ENCODE measurements at places on chromosomes 16 and 17.

- no peak for DNase-seq
Measured at GRCh38 chr16:85733839-85734170, 17.1 kb downstream of the C16orf74 start.

DNA sequence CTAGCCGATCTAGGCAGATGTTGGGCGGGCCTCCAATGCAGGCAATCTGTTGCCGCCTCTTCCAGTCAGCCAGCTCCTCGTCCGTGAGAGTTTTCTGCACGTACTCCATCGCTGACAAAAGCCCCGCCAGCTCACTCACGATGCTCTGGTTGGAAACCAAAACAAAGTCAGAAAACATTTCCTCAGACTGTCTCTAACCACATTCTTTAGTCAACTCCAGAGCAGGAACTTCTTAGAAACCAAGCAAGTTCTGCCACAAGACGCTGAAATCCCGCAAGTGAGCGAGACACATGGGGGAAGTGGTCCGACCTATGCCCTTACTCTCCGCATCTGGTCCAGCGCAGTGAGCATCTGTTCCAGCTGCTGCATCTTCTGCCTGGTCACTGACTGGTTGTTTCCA is 49.1 kb downstream of the STAT5A start:
- peak; percentile 64 for DNase-seq

- DNase-seq: no peak
Measured at GRCh38 chr16:23908790-23909189, 73.0 kb downstream of the PRKCB start.

DNA sequence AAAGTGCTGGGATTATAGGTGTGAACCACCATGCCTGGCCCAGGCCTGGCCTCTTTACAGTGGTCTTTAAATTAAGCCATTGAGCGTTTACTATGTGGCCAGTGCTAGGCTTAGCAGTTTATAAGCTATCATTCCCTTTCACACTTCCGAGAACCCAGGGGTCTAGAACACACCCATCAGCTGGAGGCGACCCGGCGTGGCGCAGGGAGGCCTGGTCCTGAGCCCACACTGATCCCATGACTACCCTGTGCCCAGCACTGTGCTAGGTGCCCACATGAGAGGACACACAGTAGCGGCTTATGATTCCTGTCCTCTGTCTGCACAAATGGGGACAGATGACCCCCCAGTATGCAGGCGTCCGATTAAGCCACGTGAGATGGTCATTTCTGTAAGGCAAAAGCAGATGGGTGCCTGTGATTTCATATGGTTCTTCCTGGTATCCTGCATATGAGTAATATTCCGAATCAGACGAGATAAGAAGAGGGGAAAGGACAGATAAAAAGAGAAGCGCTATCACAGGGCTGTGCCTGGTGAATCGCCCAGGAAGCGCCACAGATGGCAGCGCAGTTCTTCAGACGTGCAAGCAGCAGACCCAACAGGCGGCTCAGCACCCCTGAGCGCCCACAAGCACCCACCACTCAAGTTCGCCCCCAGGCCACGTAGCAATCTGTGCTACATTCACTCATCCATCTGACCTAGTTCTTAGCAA is 5.3 kb downstream of the OSGIN1 start:
- DNase-seq: no peak

- DNase-seq: no peak
Measured at GRCh38 chr17:67358612-67359011, 7.8 kb downstream of the PSMD12 start.

GRCh38 chr17:29716566-29716965 is 93.9 kb upstream of the CORO6 start:
- no peak for DNase-seq

- DNase-seq: no peak
Measured at GRCh38 chr16:57959121-57959520, 11.8 kb downstream of the CNGB1 start.

DNA sequence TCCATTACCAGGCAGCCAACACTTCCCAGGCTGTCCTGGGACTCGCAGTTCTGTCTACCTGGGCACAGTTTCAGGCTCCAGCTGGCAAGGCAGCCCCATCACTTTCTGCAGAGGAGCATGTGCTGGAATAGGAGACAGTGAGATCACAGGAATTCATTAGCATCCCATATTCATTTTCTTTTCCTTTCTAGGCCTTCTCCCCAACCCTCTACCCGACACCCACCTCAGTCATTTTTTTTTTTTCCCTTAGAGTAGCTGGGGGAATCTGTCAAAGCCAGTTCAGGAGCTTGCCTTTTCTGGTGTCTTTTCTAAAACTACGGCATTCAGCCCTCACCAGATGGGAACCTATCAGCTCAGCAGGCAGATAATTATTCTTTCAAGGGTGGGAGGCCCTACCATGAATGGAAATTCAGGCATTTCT is 42.4 kb upstream of the FBXO47 start:
- DNase-seq: no peak

DNA sequence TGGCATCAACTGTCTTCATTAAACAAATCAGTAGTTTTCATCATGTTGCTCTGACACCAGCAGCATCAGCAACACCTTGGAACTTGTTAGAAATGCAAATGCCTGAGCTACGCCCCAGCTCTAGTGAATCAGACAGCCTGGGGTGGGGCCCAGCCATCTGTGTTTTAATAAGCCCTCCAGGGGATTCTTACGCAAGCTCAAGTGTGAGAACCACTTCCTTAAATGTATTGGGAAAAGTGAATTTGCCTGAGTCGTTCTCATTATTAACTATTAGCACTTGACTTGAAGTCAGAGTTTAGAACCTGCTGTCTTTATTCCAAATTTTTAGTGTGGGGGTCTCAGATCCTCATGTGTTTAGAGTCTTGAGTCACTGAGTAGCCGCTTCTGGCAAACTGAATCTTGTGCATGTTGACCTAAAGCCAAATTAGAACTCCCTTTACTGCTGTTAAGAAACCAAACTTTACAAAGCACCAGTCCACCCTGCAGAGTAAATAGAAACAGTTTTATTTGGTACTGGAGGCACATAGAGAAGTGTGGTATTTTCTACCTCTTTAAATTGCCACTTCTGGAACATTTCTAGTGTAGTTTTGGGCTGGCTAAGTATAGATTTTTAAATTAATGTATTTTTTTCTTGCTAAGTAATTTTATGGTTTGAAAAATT is 137.4 kb upstream of the COX10 start:
- no peak for DNase-seq

DNA sequence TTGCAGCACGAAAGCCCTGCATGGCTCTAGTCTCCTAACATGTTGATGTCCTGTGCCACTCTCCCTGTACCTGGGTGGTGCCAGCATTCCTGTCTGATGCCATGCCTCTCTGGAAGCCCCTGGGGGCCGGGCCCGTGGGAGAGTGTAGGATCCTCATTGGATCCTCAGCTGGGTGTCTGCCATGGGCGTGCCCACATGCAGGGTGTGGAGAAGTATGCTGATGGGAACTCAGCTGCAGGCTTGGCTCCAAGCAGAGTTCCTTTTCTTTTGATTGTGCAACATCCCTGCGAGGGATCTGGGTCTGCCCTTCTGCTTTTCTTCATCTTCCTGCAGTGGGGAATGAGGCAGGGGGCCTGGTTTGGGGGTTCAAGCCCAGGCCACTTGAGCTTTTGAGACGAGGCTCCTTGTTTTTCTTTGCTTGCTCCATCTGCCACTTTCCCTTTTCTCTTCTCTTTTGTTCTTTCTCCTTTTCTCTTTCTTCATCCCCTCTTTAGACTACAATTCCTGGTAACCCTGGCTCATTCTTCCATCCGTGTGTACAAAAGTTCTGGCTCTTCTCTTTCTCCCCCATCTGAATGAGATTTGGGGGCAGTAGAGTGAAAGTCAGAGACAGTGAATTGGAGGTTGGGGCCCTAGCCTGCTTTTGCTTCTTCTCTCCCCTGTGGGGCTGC is 32.9 kb downstream of the KSR1 start:
- DNase-seq: no peak

- no peak for DNase-seq
Measured at GRCh38 chr16:56518425-56518824, 1.4 kb downstream of the BBS2 start.

DNA sequence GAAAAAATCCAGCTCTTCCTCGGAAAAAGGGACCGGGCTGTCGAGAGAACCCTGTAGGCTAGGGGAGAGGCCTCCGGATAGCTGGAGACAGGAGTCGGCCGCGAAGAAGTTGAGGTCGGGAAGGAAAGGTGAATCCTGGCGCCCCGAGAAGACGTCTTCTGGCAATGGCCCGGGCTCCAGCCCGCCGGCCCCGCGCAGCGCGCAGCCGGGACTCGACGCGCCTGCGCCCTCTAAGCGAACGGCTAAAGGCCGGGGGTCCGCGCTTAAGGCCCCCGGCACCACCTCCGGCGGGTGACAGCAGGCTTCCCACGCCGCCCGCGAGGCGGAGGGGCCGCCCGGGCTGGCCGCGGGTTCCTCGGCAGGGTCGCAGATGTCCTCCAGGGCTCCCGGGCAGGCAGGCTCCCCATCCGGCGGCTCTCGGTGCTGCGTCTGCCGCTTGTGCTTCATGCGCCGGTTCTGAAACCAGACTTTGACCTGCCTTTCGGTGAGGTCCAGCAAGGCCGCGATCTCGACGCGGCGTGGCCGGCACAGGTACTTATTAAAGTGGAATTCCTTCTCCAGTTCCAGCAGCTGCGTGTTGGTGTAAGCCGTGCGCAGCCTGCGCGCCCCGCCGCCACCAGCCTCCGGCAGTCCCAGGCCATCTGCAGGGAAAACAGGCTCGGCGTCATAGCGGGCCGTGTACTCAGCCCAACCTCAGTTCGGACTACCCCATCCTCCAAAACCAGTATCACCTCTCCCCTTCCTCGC is 1.6 kb downstream of the HOXB2 start:
- peak; percentile 48 for DNase-seq

GRCh38 chr17:57099165-57099564 is 14.1 kb downstream of the AKAP1 start:
- no peak for DNase-seq

DNA sequence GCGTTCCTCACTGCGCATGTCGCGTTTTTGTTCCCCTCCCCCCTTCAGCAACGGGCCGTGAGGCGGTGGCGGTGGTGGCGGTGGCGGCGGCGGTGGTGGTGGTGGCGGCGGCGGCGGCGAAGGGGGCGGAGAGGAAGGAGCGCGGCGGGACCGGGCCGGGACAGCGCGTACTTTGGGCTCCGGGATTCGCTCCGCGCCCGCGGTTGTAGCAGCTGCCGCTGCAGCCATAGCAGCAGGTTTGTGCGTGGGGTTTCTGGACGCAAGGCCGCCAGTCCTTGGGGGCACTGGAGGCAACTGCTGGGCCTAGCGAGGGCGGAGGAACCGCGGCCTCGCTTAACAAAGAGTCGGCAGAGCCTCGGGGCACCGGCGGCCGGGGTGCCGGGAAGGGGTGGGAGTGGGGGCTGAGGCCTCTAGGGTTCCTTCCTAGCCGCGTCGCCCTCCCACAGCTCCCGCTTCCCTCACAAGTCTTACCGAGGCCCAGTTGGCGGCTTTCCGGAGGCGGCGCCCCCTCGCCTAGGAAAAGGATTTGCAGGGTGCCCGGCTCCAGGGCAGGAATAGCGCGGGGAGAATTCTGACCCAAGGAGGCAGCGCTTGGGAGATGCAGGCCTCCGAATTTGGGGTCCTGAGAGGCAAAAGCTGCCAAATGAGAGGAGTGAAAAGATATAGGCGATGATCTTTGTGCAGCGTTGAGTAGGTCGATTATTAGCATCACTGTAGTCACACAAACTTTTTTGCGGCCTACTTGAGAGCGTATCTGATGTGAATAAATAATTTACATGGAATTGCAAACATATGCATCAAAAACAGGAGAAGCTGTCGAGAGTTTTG is at the start of gene DDX42:
Gene DDX42, plus strand, starts transcription at position 30 of the 828 bp plus-strand sequence. CDS start 12,880 bp downstream, outside the sequence.
- DNase-seq: peak; percentile 91

DNA sequence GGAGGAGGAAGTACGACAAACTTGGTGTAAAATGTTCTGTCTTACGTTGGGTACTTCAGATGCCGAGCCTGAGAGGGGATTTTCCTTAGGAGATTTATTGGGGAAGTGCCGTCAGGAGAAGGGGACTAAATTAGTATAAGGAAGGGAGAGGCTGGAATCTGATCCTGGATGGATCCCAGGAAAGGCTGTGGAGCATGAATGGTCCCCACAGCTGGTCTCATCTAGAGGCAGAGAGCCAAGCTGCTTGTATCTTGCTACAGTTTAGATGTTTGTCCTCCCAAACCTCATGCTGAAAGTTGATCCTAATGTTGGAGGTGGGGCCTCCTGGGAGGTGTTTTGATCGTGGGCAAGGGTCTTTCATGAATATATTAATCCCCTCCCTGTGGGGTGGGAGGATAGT is 798.4 kb upstream of the EEF2KMT start:
- DNase-seq: no peak

GRCh38 chr17:19800571-19800970 is 52.5 kb upstream of the ALDH3A1 start:
- no peak for DNase-seq

- no peak for DNase-seq
Measured at GRCh38 chr16:50996830-50997186, 154.3 kb downstream of the SALL1 start.

DNA sequence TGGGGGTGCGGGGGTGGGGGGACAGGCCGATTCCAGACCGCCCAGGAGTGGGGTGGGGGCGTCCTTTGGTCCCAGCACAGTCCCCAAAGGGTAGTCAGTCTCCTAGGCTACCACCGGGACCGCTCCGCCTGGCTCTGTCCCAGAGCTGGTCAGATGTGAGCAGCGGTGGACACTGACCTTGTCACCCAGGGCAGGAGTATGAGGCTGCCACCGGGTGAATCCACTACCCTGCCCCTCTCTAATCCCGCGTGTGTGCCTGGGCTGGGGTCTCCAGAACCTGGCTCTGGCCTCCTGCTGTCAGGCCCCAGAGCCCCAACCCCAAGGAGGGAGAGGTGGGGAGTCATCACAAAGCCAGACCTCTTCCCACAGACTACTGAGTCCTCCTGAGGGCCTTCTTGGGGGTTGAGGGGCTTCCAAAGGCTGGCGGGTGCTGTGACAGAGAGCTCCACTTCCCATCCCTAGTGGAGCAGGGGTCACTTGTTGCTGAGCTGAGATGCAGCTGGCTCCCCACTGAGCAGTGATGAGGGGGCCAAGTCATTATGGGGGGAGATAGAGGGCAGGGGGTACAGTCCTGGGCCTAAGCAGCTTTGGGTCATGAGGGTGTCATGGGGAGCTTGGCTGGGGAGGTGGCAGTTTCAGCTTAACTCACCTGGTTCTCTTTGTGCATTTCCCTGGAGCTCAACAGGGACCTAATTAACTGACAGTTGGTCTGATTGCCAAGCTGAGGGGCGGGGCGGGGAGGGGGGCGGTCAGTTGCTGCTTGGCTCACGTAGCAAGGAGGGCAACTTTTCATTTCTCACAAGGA is 1.2 kb downstream of the PPP1R1B start:
- no peak for DNase-seq

GRCh38 chr17:48328457-48328856 is 101.6 kb downstream of the SKAP1 start:
- no peak for DNase-seq

DNA sequence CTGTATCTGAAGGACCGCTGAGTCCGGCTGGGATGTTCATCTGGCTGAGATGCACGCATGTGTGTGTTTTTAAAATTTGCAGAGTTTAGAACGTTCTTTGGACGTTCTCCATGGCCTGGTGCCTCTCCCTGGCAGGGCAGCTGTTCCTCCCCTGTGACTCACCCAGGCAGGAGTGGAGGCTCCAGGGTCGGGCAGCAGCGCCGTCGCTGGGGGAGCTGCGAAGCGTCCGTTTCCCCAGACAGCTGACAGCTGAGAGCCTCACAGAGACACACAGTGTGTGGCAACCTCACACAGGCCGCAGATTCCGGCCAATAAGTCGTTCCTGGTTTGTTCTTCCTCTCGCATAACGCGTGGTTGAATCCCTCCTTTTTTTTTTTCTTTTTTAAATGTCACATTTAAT is 80.6 kb downstream of the OR1D5 start:
- DNase-seq: no peak

GRCh38 chr16:10088380-10088793 is 93.8 kb downstream of the GRIN2A start:
- no peak for DNase-seq
